ENCODE measurements at places on chromosomes 4 and X.

DNA sequence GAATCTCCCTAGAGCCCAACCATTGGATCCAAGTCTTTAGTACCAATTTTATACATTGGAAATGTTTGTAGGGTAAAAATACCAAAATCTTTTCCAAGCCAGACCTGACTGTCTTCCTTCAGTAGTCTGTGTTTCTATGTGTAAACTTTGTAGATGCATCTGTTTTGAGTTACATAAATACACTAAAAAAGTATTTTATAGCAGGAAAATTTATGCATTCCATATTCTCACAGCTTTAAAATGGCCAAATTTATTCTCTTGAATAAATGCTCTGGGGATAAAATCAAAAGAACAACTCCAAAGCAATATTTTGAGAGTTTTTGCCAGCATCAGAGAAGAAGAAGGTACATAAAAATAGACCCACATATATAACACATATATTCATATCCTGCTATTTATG lies 377.4 kb downstream of the PPP3CA start:
- no peak for DNase-seq

- peak; percentile 67 for DNase-seq
These were observed 14.2 kb upstream of the MID1 start for GRCh38 chrX:10634392-10635161.

- DNase-seq, result no peak
These were observed 170.2 kb downstream of the ADGRA3 start for GRCh38 chr4:22345678-22346077.

- DNase-seq, result no peak
These were observed 7.7 kb downstream of the SASH3 start for GRCh38 chrX:129787336-129788055.

GRCh38 chrX:45323387-45323786 lies 122.7 kb upstream of the DIPK2B start:
- no peak for DNase-seq

DNA sequence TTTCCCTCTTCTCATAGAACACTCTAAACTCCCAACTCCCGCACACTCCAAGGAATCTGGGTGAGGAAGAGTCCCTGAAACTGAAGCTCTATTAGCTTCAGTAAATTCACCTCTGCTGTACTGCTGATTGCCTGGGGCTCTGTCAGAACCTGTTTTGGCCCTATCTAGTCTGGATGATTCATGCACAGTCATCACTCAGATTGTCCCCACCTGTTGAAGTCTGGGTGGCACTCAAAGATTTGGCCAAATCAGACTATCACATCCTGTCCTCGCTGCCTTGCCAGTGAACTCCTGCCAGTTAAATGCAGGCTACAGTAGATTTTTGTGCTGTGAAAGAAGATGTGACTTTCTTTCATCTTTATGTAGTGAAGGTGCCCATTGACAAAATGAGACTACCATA lies 63.5 kb upstream of the EMCN start:
- DNase-seq, result no peak

DNA sequence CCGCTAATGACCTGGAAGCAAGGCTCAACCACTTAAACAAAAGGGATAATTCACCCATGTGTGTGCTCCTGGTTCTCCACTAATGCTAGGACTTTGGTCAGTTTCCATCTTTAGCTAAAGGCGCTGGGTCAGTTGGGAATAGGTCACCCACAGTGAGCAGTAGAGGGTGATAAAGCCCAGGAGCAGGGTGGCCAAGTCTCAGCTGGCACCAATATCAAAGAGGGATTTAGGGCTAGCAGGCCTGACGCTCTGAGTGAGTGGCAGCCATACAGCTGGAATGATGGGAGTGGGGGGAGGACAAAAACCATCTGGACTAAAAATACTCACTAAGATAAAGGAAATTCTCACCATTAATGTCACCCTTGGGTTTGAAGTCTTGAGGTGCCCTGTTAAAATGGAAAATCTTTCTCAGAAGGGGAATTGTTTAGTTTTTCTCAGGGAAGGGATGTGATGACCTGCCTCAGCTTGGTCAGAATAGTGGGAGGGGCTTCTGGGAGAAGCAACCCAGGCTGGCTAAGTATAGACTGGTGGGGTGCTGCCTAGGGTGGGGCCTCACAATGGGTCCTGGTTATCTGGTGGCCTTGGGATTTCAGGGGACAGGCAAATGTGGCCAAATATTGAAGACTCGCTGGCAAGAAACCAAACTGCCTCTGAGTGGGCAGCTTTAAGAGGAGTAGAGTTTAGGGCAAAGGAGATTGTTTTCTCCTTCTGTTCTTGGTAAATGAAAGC lies 47.1 kb downstream of the TSC22D3 start:
- DNase-seq, result no peak

- DNase-seq, result no peak
These were observed 106.1 kb upstream of the HS3ST1 start for GRCh38 chr4:11534623-11535302.

Data from fibroblast of the conjunctiva (primary cell).